HCT116 (cell line): ENCODE measurements at places on chromosomes 2 and 18.

DNA sequence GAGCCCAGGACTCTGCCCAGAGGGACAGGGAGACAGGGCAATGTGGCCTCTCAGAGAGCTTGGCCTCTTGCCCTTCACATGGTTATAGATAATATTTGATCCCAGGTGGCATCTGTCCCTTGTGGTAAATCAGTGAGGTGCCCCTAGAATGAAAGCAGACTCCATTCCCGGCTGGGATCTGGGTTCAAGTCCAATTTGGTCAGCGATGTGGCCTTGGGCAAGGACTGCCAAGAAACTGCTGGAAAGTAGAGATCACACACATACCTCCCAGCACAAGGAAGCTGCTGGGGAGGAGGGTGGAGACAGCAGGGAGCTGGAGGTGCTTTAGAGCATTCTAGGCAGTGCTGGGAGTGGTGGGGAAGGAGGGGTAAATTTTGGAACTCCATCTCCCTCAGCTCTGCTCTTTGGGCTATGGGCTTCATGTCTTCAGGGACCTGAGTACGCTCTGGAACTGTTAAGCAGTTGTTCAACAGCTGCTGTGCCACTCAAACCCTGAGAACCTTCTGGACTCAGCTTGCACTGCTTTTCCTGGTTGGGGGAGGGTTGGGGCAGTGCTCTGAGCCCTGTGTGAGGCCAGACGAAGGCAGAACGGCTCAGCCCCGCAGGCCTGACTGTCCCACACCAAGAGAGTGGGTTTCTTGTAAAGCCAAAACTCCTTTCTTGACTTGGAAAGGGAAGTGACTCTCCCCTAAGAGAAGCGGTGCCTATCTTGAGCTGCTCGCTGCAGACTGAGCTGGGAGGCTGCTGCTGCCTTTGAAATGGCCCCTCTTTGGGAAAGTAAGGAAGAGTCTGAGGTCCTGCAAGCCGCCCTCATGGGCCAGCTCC lies 23.0 kb downstream of the INPP5D start:
- no peak for DNase-seq

DNA sequence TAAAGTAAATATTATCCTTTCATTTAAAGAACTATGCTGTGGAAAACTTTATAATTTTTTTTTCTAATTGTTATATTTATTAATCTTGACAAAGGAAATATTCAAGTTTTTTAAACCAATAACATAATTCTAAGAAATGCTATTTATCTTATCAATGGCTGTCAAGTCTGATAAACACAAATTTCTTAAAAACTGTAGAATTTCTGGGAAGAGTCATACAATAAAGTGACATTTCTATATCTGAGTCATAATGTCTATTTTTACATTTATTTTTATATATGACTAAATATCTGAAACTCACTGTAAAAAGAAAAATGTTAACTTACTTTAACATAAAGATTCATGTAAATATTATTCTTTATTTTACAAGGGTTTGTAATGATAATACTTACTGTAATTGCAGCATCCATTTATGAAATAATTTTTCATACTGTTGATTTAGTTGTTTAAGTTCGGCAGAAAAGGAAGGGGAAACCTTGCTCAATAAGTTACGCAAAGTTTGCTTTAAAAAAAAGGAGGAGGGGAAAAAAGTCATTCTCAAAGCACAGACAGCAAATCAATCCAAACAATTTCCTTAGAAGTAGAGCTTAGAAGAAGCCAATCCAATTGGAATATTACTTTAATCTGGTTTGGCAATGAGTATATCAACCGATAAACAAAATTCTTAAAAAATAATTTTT lies 32.4 kb downstream of the ORC2 start:
- no peak for DNase-seq

DNA sequence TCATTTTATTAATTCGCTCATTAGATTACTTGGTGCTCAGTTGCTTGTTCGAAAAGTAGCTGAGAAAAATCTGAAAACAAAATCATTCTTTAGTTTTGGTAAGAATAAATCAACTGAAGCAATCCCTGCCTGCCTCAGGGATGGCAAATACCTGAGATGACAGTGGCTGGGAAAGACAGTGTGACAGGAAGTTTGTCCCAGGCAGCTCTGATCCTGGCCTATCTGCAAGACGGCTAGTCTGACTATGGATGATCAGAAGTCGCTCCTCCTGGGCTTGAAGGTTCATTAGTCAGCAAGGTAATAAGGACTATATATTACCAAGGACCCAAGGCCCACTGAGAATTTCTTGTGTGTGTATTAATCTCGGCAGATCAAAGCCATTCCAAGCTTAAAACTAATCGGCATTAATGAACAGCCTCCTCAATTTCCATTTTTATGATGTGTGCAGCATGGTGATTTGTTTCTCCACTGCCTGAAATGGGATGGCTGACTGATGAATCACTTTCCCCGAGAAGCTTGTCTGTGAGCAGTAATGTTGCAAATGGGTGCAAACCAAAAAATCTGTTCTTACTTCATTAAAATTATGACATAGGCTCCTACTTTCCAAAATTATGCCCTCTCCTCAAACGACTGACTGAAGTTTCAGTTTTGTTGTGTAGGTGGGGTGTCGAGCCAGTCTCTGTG lies 199.9 kb downstream of the ACTR3 start:
- no peak for DNase-seq

GRCh38 chr2:241877989-241878970 lies 8.8 kb downstream of the RTP5 start:
- no peak for DNase-seq

DNA sequence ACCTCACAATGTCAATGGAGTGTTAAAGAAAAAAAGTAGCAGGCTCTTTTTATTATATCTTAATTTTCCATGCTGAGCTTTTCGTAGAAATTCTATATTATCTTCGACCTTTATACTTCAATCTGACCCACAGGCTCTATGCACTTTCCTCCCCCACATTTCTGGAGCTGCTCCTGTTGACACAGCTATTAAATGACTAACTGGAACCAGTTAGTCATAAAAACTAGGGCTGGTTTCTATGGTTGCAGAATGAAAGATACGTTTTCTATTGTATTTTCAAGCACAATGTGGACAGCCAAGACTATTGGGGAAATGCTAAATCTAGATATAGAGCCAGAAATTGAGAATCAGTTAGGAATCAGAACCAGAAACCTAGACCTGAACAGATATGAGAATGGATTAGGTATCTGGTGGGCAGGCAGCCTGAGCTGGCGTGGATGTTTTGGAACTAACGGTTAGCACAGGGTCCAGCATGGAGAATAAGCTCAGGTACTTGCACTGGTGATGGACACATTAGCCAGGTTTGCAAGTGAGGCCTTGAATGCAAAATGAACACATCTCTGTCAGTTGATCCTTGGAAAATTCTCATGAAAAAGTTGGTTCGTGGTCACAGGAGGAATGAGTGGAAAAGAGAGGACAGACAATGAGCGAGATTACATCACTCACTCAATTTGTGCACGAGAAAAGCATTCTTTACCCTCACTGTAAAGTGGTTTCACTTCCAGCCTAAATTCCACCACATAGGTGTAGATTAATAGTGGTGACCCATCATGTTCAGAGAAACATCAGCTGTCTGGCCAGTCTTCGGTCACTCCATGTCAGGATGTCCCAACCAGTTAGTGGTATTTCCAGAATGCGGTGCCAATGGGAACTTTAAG lies 144.6 kb upstream of the EPHA4 start:
- no peak for DNase-seq

- DNase-seq = no peak
These were observed 232.3 kb downstream of the DCC start for GRCh38 chr18:52572036-52573000.

GRCh38 chr2:74894272-74894981 lies 60.5 kb downstream of the HK2 start:
- DNase-seq = no peak

GRCh38 chr18:56386856-56387255 lies 251.5 kb downstream of the TXNL1 start:
- no peak for DNase-seq

DNA sequence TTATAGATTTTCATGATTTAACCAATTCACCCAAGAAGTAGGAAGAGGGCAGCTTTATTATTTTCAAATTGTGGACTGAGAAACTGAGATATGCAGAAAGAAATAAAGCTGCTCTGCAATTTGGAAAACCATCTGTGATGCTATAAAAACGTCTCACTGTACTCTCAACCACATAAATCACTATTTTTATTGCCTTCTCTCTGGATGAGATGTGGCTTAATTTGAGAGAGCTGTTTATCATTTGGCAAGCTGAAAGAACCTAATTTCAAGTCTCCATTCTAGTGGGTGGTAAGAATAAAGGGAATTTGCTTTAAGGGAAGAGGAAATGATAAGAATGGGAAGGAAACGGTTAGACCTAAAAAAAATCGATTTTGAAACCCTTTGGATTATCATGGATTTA lies 49.9 kb upstream of the CYP1B1 start:
- no peak for DNase-seq

DNA sequence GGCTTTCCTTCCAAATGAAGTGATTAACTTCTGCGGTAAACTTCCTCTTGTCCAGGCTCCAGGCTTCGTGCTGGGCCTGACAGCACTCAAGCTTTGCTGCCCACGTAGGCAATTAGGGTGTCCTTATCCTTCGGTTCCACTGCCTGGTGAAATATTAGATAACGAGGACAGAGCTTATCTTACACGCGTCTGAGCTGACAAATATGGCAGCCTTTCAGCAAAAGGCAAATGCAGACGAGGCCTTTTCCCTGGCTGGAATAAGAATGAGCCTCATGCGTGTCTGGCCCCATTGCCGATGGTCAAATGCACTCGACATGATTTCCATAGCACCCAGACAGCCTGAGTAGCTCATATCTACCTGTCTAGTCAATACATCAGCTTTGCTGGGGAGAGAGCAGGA lies 141.5 kb downstream of the FAM210A start:
- no peak for DNase-seq

DNA sequence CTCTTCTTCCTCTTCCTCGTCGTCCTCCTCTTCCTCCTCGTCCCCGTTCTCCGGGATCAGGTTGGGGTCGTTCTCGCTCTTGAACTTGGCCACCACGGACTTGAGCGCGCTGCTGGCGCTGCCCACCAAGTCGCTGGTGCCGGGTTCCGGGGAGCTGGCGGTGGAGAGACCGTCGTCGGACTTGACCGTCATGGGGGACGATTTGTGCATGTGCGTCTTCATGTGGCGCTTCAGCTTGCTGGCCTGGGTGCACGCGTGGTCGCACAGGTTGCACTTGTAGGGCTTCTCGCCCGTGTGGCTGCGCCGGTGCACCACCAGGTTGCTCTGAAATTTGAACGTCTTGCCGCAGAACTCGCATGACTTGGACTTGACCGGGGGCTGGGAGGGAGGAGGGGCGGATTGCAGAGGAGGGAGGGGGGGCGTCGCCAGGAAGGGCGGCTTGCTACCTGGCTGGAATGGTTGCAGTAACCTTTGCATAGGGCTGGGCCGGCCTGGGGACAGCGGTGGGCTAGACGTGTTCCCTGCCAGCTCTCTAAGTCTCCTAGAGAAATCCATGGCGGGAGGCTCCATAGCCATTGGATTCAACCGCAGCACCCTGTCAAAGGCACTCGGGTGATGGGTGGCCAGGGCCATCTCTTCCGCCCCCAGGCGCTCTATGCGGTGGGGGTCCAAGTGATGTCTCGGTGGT lies 91.9 kb downstream of the BCL11A start:
- DNase-seq = no peak

DNA sequence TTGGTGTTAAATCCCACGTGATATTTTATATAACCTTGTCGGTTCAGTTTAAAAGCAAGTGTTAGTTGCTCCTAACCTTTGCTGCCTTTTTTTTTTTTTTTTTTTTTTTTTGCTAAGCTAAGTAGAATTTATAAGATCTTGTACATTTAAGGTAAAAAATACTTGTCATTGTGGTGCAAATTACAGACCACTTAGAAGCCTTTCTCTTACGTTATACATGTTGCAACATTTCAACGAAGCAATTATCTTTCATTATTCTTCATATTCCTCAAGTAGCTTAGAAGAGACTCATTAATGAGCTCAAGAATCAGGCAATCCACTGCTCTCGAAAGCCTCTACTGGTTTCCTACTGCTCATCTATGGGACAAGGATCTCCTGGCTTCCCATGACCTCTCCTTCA lies 14.9 kb upstream of the IL1RL2 start:
- no peak for DNase-seq

- no peak for DNase-seq
These were observed 33.1 kb upstream of the NPC1 start for GRCh38 chr18:23619388-23619881.

DNA sequence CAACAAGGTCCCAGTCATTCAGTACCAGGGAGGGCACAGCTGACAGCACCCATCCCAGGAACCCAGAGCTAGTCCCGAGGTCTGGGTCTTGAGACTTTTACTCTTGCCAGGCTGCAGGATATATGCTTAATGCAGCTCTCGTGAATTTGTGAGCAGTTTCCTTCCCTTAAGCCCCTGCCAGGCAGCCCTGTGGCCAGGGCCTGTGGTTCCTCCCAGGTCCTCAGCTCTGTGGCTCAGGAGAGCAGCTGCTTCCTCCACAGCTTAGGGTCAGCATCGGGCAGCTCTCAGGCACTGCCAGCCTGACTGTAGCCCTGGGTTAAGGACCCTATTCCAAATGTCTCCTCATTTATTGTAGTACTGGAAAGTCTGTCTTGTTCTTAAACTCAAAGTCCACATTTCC lies 1384.8 kb downstream of the RPIA start:
- no peak for DNase-seq

DNA sequence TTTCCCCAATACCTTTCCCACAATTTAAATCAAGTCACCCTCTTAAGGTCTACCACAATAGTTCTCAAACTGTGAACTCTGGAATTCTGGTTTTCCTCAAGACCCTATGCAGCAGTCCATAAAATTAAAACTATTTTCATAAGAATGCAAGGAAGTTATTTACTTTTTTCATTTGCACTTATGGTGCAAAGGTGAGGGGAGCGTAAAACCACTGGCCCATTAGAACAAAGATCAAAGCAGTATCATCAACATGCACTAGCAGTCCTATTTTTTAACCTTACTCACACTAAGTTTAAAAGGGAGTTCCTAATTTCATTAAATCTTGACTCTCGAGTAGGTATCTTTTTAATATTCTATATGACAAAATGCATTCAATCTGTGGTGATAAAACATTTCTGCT lies 85.3 kb downstream of the MEMO1 start:
- DNase-seq = no peak

GRCh38 chr2:38600242-38600891 lies 2.4 kb downstream of the HNRNPLL start:
- no peak for DNase-seq

GRCh38 chr2:125679903-125680302 lies 976.1 kb upstream of the GYPC start:
- DNase-seq = no peak

DNA sequence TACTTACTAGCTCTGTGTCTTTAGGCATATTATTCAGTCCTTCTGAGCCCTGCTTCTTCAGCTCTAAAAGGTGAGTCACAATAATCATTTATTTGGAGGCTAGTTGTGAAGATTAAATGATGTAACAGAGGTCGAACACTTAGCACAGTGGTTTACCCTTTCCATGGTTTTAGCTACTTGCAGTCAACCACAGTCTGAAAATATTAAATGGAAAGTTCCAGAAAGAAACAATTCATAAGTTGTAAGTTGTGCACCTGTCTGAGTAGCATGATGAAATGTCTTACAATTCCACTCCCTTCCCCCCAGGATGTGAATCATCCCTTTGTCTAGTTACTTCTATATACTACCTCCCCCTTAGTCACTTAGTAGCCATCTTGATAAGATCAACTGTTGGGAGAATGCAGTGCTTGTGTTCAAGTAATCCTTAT lies 217.6 kb upstream of the THUMPD2 start:
- DNase-seq = peak; percentile 68
